ENCODE measurements at places on chromosomes 7 and 10.

DNA sequence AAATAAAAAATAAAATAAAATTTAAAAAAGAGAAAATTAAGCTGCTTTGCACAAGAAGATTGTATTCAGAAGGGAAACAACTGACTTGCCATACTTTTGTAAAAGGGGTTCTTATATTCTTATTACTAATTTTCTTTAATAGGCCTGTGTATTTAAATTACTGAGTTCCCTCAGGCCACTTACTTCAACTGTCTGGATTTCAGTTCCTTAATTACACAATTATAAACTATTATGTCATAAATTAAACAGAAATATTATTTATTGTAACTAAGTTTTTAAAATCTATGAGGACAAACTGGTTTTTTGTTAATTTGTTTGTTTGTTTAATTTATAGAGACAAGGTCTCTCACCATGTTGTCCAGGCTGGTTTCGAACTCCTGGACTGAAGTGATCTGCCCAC is 22.4 kb upstream of the MICU1 start:
- DNase-seq: no peak

GRCh38 chr10:49329146-49329505 is 30.2 kb downstream of the C10orf71 start:
- no peak for DNase-seq

DNA sequence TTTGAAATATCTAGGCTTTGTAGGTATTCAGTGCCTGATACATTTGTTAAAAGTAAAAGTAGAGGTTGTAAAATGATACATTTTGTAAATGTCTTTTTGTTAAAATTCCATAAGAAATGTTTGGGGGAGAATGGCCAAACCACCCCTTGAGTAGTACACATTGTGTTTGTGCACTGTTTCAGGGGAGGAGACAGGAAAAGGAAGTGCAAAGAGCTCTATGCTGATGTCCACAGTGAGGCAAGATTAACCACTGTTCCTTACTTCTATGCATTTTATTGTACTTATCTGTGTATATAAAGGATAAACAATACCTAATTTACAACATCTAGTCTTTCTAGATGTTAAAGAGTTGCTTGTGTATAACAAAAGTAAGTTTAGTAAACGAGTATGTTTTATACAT is 7.4 kb upstream of the CYCS start:
- no peak for DNase-seq

GRCh38 chr10:52226197-52226847 is 87.8 kb upstream of the DKK1 start:
- no peak for DNase-seq

- no peak for DNase-seq
Observed at GRCh38 chr7:29285444-29285793, 90.8 kb downstream of the CHN2 start.

- DNase-seq: no peak
Observed at GRCh38 chr7:155694851-155695250, 50.4 kb downstream of the RBM33 start.

DNA sequence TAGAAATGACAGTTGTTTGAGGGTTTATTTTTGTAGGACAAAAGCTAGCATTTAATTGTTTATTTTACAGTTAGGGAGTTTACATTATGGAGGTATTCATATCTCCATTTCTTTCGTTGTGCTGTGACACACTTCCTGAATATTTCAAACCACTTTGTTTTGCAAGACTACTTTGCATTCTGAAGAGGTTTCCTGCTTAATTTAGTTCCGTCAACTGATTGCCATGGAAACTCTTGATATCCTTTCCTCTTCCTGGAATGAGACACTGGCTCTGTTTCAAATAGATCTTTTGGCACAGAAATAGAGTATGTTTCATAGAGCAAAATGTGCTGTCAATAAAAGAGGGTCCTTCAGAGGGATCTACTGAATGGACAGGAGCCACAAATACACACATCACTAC is 159.5 kb upstream of the AGR3 start:
- no peak for DNase-seq

- DNase-seq: no peak
Observed at GRCh38 chr10:11045995-11046775, 28.5 kb downstream of the CELF2 start.

DNA sequence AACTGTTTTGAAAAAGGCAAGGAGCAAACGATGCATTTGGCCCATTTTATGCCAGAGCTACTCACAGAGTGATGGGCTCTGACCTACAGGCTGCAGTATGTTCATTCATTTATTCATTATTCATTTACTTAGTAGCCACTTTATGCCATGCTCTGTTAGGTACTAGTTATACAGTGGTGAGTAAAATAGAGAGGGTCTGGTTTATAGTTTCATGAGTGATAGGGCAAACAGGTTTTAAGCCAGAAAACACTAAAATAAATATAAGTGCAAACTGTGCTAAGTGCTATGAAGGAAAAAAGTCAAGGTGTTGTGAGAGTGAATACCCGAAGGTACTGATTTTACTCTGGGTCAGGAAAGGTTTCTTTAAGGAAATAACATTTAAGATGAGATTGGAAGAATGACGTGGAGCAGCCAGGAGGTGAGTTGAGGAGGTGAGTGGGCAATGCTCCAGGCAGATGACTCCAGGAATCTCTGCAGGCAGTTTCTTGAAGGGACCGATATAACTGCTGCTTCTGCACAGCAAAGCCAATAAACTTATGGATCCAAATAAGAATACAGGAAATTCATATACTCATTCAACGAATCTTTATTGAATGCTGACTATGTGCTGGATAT is 56.9 kb upstream of the FAM133B start:
- DNase-seq: no peak

- peak; percentile 45 for DNase-seq
Observed at GRCh38 chr7:962401-963081, 8.1 kb upstream of the ADAP1 start.

GRCh38 chr10:89238956-89239644 is 12.5 kb downstream of the LIPA start:
- DNase-seq: no peak

DNA sequence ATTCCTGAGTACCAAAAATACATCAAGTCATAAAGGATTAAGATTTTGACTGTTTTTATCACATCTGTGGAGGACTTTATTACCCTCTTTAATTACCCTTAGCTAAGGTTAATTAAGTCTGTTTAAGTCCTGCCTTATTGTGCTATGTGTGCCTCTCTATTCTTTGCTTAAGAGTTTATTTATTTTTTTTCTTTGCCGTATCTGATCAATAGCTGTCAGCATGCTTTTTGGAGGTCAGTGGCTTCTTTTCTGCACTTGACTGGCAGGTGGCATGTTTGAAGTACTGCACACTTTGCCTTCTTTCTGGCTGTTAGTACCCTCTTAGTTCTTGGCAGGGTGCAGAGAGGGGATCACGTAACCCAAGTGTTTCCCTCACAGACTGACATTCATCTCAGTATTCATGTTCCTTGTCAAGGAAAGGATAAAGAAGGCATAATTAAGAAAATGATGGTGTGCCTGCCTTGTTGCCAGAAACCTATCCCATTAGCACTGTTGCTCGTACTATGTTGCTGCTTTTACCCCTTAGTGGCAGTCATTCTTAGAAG is 225.8 kb downstream of the EXOC4 start:
- DNase-seq: no peak

DNA sequence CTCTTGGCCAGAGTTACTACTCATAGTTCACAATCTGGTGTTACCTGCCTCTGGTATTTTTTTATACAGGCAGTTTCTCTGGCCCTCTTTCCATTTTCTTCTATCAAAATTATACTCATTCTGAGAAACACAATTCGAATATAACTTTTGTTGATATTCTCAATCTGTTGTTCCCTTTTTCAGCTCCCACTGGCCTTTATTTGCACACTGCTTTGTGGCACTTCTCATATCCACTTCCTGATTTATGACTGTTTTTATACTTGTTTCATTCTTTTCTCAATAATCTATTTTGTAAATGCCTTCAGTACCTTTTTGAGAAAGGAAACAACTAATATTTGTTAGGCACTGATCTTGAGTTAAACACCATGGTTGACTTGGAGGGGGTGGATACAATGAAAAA is 93.8 kb upstream of the HDAC9 start:
- DNase-seq: no peak

- no peak for DNase-seq
Observed at GRCh38 chr10:3761904-3762303, 23.1 kb downstream of the KLF6 start.

DNA sequence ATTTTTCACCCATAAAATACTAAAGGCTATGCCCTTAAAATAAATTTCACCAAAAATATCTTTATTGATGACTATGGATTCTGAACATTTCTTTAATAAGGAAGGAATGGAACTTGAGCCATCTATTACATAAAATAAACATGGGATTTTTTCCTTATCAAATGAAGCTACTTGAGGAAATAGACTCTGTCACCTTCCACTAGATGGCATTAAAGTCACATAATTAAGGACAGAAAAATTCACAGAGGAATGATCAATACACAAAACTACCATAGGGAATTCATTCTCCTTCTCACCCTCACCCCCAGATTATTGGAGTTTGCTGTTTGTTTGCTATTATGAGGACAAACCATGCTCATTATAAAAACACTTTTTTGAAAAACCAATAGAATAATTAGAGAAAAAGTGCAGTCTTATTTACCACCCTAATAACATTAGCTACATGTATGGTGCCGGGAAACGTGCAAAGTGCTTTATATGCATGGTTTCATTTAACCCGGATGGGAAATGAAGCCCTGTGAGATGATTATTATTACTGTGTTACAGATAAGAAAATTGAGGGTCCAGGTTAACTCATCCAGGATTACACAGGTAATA is 21.1 kb upstream of the FOXI2 start:
- no peak for DNase-seq

Measured in RWPE2 (cell line).